ENCODE measurements at places on chromosomes 6 and 20. TPM values are rescaled to one million over a fixed set of nuclear protein-coding genes. Genes with fewer than 3 reads are reported as not detected.

DNA sequence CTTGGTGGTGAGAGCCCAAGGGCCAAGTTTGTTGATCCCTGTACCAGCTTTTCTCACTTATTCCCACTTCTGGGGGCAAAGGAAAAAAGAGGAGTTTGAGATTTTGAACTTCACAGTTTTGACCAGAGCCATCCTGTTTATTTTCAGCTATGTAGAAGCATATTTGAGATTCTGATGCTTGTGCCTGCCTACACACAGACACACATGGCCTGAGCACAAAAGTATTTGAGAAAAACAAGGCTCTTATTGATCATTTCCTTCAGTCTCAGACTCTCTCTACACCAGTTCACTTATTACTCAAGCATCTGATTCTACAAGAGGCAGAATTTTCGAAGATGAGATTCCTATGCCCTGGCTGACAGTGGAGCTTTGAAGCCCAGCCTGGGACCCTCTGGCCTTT lies 100.7 kb downstream of the TCP11 start:
- DNase-seq, result no peak

DNA sequence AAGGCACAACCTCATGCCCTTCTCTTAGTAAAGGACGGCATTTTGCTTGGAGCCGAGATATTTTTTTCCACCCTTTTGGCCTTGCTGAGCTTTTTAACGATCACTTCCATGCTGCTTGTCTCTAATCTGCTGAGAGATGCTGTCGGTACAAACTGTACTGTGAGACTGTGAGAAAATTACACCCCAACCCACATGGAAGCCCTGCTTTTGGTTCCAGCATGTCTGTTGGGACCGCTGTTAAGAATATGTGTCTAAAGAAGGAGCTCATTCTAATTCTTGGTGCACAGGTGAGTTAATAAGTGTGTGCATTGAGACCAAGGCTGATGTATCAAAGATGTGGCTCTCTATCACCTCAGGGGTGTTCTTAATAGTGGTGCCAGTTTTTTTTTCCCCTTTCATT lies 304.5 kb upstream of the MAP3K7 start:
- no peak for DNase-seq

- DNase-seq, result no peak
Measured at GRCh38 chr6:91877994-91878393, 1291.1 kb upstream of the MAP3K7 start.

UNC93A gene
- not detected for total RNA-seq

ARMC12 gene
- total RNA-seq, result 0.64 TPM

OR2J3 gene
- total RNA-seq, result not detected

- DNase-seq, result no peak
Measured at GRCh38 chr6:15622045-15622740, 40.6 kb downstream of the DTNBP1 start.

RNF8 gene
- total RNA-seq, result 32.0 TPM

CAGE1 gene
- total RNA-seq, result 0.31 TPM

DNA sequence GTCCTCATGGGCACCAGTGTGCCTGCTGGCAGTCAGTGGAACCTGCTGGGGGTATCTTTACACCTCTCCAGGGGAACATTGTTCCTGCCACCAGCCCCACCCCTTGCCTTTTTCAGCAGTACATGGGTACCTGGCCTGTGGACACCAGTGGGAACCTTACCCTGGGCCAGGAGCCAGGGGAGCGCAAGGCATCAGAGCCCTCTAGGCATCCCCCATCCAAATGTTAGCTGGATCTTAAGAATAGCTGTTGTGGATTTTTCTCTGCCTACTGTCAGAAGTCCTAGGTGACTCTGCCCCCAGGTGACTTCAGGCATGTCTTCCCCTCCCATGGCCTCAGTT lies 38.8 kb upstream of the ID1 start:
- peak; percentile 53 for DNase-seq

CDH22 gene
- not detected for total RNA-seq

MCCD1 gene
- total RNA-seq, result not detected

- DNase-seq, result no peak
Measured at GRCh38 chr6:38370653-38371601, 268.8 kb downstream of the BTBD9 start.

GRCh38 chr6:131199568-131200272 lies 64.5 kb downstream of the AKAP7 start:
- DNase-seq, result peak; percentile 93

- no peak for DNase-seq
Measured at GRCh38 chr20:15802020-15802419, 771.2 kb downstream of the KIF16B start.

BMP5 gene
- total RNA-seq, result not detected

DNA sequence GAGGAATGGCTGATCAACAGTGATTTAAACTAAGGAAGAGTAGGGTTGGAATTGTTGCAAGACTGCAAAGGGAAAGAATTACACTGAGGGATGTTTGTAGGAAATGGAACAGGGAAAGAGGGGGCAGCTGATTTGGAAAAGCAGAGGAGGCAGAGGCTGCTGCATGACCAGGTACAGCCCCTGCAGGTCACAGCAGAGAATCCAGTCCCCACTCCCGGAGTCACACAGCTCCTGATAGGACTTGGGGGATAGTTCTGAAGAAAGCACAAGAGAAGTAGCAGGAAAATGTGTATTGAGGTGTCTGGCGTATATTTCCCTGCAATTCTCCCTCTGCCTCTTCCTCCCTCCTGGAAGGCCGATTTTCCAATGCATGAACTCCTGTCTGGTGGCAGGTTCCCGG lies 92.5 kb upstream of the PDE10A start:
- DNase-seq, result no peak

GRCh38 chr6:4901386-4902061 lies 102.3 kb downstream of the RPP40 start:
- peak; percentile 42 for DNase-seq

GGTLC1 gene
- not detected for total RNA-seq

DNA sequence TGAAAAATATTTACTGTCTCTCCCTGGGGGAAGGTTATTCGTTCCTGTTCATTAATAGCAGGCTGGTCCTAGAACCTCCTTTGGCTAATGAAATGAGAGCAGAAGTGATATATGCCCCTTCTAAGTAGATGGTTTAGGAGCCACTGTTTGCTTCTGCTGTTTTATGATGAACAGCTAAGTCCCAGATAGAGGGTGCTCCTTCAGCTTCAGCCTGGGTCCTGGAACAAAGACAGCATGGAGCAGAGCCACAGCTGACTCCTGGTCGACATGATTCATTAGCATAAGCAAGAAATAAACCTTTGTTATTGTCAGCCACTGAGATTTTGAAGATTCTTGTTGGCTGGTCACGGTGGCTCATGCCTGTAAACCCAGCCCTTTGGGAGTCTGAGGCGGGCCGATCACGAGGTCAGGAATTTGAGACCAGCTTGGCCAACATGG lies 47.8 kb upstream of the ARMC2 start:
- no peak for DNase-seq

GRCh38 chr6:141824350-141824749 lies 308.4 kb upstream of the GJE1 start:
- DNase-seq, result no peak

RUNX2 gene
- total RNA-seq, result 18.3 TPM

- DNase-seq, result no peak
Measured at GRCh38 chr6:69894578-69895347, 28.4 kb downstream of the COL19A1 start.

DNA sequence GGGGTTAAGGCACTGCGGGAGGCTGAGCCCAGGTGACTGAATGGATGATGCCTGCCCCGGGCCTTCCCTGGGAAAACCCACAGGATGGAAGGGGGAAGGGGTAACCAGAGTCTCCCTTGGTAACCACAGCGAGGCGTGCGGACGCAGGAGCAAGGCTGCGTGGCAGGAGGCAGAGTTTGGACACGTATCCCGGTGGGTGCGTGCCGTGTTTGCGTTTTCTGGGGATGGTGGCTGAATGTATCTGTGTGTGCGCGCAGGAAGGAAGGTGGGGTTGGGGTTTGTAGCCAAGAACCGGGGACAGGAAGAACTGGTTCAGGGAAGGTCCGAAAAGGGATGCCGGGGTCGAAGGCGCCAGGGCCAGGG lies 1.8 kb downstream of the MDGA1 start:
- no peak for DNase-seq

DNA sequence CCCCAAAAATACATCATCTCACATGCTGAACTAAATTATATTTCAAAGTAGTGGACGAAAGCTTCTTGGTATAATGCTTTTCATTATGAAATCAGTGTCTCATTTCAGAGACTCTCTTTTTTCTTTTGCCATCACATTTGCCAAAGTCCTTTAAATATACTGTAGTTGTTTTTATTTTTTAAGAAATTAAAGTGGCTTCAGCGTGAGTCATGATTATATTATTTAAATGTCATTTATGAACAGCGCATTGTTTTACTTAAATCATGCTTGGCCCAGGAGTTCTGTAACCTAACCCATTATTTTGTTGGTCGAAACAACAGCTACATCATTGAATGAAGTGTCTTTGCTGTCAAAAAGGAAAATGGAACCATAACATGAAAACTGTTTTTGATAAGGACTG lies 100.9 kb downstream of the CD109 start:
- no peak for DNase-seq

VGLL2 gene
- not detected for total RNA-seq

TENT5A gene
- 0.90 TPM for total RNA-seq

DNA sequence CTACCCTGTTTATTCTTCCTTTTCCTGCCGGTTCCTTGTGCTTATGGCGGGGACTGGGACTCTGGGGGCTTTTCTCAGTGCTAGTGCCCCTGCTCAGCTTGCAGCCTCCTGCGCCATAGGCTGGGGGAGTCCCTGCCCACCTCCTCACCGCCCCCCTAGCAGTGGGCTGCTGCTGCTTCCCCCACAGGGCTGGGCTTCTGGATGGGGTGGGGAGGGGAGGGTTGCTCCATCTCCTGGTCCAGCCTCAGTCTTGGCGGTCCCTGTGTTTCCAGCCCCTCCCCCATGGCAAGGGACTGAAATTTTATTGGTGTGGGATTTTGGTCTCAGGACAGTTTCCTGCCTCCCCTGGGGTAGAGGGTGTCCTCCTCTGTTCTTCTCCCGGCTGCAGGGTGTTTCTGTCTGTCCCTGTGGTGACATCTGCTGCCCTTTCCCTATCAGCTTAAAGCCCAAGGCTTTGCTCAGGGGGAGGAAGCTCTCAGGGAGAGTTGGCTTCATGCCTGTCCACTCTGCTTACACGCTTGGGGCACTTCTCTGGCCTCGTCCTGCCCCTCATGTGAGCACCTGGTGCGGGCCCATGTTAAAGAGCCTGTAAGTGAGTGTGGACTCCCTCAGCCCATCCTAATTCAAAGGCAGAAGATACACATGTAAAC lies 100.6 kb downstream of the HIVEP1 start:
- DNase-seq, result no peak

ACSS1 gene
- 13.5 TPM for total RNA-seq

- no peak for DNase-seq
Measured at GRCh38 chr6:129050086-129050485, 167.1 kb downstream of the LAMA2 start.

CDSN gene
- total RNA-seq, result not detected

DNA sequence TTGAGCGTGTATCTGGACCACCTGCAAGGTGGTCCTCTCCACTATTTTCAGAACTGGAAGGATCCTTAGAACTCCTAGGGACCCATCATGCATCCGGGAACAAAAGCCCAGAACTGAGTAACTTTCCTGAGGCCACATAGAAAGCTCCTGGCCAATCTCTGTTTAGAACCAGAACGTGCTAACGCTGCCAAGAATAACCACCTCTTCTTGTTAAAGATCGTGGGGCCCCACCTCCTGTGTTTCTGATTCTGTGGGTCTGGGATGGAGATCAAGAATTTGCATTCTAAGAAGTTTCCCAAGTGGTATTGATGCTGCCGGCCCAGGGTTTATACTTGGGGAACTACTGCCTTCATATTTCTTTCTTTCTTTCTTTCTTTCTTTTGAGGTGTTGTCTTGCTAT lies 13.3 kb downstream of the CD40 start:
- DNase-seq, result no peak

- DNase-seq, result peak; percentile 64
Measured at GRCh38 chr6:108565091-108565766, 4.5 kb downstream of the FOXO3 start.

MMP24 gene
- 0.05 TPM for total RNA-seq

PACSIN1 gene
- total RNA-seq, result not detected

SPATS1 gene
- not detected for total RNA-seq

- DNase-seq, result no peak
Measured at GRCh38 chr20:61724376-61724775, 341.3 kb downstream of the TAF4 start.

ROS1 gene
- total RNA-seq, result not detected

- DNase-seq, result no peak
Measured at GRCh38 chr6:130622142-130622541, 205.1 kb upstream of the SMLR1 start.

FRMD1 gene
- not detected for total RNA-seq

Data from activated CD4-positive, alpha-beta T cell treated with anti-CD3 and anti-CD28 coated beads, Interleukin-2, amount 10 ng/mL, durations not matched to agents 24 days and 14 days (primary cell).